ENCODE measurements at places on chromosomes 5 and 9.

GRCh38 chr5:128925973-128926372 is 39.3 kb upstream of the SLC27A6 start:
- DNase-seq, result no peak

- no peak for DNase-seq
Observed at GRCh38 chr5:149572576-149573231, 8.6 kb upstream of the ARHGEF37 start.

DNA sequence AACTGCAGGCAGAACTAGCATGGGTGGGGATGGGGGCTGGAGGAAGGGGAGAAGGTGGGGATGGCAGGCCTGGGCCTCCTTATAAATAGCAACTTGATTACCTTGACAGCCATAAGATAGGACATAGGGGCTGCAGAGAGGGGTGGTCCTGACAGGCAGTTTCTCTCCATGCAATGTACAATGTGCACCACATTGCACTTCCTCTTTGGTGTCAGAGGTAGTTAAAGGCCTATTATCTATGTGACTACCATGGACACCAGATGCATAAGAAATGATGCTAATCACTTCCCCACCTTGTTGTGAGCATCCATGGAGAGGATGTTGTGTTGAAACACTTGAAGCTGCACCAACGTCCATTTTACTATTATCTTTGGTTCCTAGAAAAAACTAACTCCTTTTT is 20.2 kb upstream of the SUB1 start:
- no peak for DNase-seq

GRCh38 chr5:119412279-119413227 is 39.7 kb upstream of the HSD17B4 start:
- no peak for DNase-seq

DNA sequence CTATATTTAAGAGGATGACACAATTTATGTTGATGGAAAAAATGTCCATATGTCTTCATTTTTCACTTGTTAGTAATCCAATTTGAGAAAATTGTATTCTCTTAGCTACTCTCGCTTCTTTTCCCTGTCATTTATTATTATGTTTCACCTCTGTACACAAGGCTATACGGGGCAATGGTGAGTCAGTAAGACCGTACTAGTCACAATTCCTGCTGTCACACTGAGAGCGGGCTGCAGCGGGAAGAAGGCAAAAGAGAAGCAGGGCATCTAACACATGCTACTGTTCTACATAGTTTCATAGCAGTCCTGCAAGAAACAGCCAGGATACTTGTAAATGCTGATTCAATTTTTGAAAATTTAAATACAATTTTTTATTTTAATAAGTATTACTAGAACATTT is 23.3 kb upstream of the PRDM9 start:
- no peak for DNase-seq

DNA sequence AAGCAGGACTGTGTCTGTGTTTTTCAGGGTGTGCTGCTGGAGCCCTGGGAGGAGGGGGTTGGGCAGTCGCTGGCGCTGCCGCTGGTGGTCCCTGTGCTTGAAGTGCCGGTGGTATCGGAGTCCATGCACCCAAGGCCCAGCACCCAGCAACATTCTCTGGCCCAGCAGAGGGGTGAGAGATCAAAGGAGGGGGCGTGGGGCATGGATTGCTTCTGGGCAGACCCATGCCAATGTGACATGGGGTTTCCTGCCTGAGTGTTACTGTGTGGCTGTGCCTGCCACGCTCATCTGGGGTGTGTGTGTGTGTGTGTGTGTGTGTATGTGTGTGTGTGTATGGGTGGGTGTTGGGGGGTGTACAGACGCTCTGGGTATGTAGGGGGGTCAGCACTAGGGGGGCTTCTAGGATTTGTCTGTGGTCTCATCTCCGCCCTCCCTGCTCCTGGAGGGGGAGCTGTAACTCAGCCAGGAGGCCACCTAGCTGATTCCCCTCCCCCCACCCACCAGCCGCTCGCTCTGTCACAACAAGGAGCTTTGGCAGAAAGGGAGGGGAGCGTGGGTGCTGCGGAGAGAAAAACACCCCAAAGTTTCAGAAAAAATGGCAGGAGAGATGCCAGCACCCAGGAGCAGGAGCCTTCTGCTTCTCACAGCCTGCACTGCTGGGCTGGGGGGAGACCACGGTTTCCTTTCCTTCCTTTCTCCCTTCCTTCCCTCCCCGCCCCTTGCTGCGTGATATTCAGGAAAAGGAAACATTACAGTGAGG is 35.9 kb upstream of the HSPA9 start:
- no peak for DNase-seq

DNA sequence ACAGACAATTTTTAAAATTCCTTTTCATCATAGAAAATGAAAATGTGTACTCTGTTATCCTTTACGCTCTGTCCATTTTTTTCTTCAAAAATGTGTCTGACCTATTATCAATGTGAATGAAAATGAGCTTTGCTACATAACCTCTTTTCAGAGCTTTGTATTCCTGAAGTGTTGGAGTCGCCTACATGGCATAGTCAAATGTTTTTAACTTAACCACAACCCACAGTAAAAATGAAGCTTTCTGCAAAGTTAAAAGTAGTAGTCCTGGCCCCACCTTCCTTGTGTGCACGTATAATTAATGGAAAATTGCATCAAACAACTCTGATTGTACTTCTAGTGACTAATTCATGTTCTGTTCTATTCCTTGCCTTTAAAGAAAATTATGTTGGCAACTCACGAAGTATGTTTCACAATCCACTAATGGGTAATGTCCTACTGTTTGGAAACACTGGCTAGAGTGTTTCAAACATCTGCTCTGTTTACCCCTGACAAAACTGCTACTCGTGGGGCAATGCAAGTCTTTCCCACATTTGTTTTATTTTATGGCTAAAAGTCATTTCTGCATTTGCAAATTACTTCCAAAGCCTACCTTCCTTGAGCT is 18.6 kb upstream of the PSAT1 start:
- no peak for DNase-seq

- no peak for DNase-seq
Observed at GRCh38 chr9:124771867-124772679, 962 bp upstream of the NR6A1 start.

DNA sequence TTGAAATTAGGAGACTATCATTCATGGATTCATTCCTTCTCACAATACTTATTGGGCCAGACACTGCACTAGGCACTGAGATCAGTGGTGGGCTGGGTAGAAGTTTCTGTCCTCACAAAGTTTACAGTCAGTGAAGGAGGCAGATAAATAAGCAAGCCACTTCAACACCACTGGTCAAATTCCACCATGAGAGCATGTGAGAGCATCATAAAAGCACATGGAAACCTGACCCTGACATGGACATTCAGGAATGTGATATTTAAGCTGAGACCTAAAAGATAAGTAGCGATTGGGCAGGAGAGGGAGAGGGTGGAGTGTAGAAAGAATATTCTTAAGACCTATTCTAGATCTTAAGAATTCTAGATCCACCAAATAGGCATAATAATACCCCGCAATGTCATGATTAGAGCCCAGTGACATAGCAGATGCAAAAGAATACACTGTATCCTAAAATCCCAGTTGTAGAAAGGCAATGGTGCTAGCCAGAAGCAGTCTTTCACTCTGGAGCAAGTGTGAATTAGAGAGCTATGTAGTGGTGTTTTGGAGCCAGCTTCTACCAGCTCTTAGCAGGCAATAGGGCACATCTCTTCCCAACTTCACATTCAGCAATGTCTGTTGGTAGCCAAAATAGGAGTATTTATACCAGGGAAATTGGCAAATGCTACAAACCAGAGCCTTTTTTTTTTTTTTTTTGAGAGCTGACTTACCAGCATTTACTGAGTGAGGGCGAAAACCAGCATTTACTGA is 46.4 kb downstream of the SH3RF2 start:
- no peak for DNase-seq

GRCh38 chr5:1952444-1953099 is 69.8 kb upstream of the IRX4 start:
- DNase-seq, result no peak

DNA sequence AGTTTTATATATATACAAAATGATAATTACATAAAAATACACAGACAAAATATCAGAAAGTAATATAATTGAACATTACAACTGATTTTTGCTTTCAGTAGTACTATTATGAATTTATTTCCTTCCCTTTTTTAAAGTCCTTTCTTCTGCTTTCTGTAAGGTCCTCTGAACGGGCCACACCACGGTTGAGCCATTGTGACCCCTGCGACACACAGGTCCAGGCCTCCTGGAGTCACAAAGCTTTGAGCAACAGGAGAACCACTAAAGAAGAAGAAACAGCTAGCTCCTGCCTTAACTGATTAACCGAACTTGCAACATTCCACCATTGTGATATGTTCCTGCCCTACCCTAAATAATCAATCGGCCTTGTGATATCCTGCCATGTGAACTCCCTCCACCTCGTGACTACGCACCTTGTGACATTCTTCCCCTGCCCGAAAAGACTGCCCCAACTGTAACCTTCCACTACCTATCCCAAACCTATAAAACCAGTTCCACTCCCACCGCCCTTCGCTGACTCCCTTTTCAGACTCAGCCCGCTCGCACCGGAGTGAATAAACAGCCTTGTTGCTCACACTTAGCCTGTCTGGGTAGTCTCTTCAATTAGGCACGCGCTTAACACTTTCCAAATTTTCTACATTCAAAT is 375.0 kb upstream of the RFX3 start:
- DNase-seq, result no peak

GRCh38 chr9:113520109-113520642 is 56.6 kb downstream of the RGS3 start:
- DNase-seq, result no peak

DNA sequence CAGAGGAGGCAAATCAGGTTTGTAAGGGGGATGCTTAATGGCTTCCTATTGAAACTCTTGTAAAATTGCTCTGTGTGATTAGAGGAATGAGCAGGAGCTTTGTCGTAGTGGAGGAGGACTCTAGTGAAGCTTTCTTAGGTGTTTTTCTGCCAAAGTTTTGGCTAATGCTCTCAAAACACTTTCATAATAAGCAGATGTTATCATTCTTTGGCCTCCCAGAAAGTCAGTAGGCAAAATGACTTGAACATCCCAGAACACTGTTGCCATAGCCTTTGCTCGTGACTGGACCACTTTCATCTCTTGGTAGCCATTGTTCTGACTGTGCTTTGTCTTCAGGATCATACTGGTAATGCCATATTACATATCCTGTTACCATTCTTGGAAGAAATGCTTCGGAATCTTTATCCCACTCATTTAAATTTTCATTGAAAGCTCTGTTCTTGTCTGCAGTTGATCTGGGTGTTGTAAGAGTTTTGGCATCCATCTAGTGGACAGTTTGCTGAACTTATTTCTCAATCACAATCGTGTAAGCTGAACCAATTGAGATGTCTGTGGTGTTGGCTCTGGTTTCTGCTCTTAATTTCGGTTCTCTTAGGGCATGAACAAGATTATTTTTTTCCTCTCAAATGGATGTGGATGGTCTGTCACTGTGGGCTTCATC is 187.6 kb downstream of the COMMD10 start:
- DNase-seq, result no peak

- DNase-seq, result no peak
Observed at GRCh38 chr5:53607886-53608285, 47.4 kb downstream of the NDUFS4 start.
